Activated CD4-positive, CD25-positive, alpha-beta regulatory T cell treated with anti-CD3 and anti-CD28 coated beads, Interleukin-2, amount 50 U/mL, for 16 hours (primary cell): ENCODE measurements at places on chromosomes 7 and 10.

DNA sequence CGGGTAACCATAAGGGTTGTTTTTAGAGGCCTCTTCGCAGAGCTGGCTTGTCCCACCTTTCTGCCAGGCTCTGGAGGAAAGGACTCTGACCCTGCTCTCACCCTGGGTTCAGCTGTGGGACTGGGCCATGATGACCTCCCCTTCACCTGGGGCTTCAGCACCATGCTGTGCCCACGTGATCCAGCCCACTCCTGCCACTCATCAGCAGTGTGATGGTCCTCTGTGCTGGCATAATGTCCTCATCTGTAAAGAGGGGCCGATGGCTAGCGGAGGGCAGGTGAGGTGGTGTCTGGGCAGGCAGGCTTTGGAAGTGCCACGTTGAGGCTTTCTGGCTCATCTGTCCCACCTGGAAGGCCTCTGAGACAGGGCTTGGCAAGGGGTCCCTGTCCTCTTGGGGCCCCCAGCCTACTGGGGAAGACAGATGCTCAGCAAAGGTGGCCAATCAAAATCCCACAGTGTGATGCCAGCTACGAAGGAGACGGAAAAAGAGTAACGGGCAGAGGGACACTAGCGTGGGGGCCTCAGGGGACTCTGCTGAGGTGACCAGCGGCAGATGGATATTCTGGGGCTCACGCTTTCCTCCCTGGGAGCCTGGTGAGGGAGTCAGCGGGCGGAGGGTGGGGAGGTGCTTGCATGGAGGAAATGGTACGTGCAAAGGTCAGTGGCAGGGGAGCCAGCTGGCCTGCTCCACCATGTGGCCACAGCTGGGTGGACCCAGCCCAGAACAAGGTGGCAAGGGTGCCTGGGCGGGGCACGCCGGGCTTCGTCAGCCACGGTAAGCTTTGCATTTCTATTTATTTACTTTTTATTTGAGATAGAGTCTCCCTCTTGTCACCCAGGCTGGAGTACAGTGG lies 5.4 kb downstream of the LRWD1 start:
- no peak for DNase-seq

DNA sequence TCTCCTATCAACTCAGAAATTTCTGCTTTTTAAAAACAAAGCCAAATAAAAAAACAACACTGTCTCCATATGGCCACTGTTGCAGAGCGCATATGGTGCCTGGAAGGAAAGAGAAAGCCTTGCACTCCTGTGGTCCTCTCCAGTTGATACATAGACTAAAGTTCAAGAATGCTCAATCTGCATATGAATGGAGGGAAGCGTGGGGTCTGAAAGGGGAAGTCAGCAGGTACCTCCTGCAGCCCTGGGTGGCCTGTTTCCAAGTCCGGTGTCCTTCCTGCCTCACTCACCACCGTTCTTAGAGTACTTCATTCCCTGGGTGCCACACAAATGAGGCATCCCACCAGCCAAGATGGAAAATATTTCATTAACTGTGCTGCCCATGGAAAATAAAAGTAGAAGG lies 138.3 kb upstream of the PALS2 start:
- no peak for DNase-seq

GRCh38 chr10:22319980-22320558 lies 830 bp upstream of the BMI1 start:
- no peak for DNase-seq

- DNase-seq = no peak
Measured at GRCh38 chr7:80445351-80445750, 66.5 kb downstream of the GNAT3 start.

DNA sequence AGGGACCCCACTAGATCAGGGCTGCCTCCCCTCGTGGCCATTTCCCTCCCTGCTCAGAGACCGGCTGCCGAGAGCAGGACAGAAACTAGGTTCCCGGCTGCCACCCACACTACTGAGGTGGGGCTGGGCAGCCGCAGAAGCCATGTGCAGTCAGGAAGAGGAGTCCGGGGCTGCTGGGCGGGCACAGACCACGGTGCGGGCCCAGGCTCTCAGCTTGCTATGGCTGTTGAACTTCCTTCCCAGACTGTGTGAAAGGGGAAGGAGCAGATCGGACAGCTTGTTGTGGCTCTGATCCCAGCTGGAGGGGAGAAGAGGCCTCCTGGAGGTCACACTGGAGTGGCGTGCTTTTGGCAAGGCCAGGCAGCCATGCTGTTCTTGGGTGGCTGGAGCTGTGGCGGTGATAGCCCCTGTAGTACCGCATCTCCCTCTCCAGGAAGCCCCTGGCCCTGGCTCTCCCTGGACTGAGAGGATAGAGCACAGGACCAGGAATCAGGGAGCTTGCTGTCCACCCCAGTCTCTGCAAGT lies 56.8 kb downstream of the HK1 start:
- no peak for DNase-seq

- DNase-seq = no peak
Measured at GRCh38 chr10:95739056-95739455, 16.9 kb upstream of the ENTPD1 start.

DNA sequence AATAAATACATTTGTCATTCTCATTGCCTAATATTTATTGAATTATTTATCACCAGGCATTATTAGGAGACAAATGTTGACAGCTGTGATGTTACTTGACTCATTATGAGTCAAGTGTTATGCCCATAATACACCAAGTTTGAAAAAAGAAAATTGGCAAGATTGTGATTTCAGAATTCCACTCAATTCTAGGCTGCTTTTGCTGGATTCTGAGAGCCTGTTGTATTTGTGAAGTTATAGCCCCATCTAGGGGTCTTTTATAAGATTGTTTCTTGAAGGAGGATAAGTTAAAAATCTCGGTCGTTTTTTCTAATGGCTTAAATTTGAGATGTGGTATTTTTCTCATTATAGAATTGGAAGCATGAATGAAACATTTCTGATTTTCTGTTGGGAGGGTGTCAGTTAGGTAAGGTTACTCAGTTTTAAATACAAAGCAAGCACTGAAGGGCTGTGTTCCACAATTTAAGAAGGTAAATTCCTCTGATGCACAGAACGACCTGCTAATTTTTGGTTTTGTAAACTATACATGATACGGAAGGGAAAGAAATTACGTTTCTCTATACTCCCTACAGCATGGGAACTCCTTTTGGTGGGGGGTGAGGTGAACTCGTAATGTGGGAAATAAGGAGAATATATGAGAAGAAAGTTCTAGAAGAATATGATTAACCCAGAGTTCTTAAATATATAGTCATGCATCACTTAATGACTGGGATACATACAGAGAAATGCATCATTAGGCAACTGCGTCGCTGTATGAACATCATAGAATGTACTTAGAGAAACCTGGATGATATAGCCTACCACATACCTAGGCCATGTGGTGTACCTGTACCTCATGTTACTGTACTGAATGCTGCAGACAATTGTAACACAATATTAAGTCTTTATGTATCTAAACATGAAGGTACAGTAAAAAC lies 2.6 kb downstream of the STK31 start:
- DNase-seq = no peak

- no peak for DNase-seq
Measured at GRCh38 chr7:132519936-132520335, 56.3 kb downstream of the PLXNA4 start.

- DNase-seq = peak; percentile 30
Measured at GRCh38 chr10:62732841-62733653, 71.5 kb upstream of the ADO start.

GRCh38 chr7:133330085-133330484 lies 77.2 kb downstream of the EXOC4 start:
- no peak for DNase-seq

GRCh38 chr7:155974186-155974897 lies 162.1 kb upstream of the SHH start:
- no peak for DNase-seq

- no peak for DNase-seq
Measured at GRCh38 chr10:114822444-114823076, 980 bp downstream of the FHIP2A start.

DNA sequence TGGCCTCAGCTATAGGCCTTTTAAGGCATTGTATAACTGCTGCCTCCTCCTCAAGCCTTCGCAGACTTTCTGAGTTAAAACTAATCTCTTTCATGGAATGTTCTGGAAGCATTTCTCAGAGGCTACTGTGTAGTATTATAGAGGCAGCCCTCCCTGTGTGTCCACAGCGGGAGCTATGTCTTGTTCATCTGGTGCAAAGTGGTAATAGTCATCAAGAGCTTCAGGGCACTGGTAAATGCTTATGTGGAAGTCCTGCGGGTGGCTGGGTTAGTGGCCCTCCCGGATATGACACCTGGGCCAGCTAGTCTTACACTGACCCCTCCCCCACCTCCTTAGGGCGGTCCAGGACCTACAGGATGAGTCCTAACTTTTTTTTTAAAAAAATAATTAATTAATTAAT lies 2.2 kb upstream of the ABHD11 start:
- no peak for DNase-seq

DNA sequence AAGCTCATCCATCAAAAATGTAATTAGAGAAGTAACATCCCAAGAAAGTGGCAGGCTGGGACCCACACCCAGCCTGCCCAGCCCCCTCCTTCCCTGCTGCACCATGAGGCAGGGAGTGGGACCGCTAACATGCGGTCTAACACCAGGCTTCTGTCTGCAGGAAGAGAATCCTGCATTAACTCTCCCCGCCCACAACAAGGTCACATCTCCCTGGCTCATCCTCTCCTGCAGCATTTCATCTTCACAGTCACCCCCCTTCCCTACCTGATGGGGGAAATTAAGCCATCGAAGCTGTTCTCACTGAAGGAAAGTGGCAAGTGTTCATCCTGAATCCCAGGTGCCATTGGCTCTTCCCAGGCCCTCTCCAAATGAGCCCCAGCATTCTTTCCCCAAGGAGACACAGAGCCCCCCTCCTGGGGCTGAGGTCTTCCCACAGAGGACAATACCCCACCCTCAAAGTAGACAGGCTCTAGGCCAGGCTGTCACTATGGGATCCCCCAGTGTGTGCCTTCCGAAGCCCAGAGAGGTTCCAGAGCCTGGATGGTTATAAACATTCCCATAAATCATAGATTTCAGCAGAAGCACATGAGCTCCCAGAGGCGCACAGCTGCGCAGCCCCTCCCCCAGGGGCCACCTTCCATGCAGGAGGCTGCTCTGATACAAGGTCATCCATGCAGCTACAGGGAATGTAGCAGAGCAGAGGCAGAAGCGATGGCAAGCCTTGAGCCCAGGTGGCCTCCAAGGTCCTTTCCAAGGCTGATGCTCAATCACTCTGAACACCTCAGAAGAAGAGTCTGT lies 148.0 kb downstream of the OAT start:
- no peak for DNase-seq

DNA sequence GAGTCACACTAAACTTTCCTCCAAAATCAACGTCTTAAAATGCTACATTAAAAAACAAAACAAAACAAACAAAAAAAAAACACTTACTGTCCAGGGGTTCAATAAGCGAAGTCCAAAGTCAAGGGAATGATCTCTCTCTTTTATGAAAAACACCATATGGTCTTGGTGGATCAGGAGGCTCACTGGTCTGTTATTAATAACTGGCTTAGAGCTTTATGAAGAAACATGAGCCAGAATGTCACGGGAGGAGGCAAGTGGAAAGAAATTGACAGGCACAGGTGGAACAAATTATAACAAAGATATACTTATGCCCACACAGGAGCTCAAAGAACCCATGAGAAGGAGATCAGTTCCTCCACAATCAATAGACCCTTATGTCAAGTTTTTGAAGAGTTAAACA lies at the start of gene MRLN:
MRLN (minus strand) TSS at position 189 of the 400 bp plus-strand sequence.
- no peak for DNase-seq

GRCh38 chr7:155462163-155462735 lies 4.3 kb downstream of the EN2 start:
- DNase-seq = no peak
